ENCODE measurements at places on chromosomes 7 and 10. TPM values are rescaled to one million over a fixed set of nuclear protein-coding genes. Genes with fewer than 3 reads are reported as not detected.

The FZD1 gene
- 45.4 TPM for total RNA-seq

DNA sequence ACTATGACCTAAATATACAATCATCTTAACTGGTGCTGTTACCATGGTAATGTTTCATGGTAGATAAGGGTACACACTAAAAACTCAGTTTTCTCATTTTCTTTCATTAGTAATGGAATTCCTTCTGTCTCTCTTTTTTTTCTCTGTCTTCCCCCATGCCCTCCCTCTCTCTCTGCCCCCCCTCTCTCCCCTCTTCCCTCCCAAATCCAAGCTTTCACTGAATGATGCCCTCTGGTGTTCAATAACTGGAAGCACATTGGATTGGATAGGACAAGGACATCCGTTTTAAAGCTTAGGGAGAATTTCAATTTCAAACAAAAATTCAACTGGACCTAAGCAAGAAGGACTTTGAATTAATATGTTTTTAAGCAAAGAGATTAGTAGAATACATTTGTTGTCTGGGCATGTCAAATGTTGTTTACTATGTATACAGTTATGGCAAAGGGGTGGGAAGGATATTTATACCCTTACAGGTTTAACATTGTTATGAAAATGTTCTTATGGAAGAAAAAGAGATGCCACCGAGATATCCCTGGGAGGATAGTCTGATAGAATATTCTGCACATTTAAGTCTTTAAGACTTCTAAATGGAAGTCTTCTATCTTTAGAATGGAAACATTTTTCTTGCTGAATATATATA is 6.1 kb downstream of the CHRM2 start:
- no peak for DNase-seq

The STEAP2 gene
- 9.8 TPM for total RNA-seq

The PTF1A gene
- total RNA-seq: not detected

The SFRP4 gene
- total RNA-seq: 151 TPM

The CRPPA gene
- 2.4 TPM for total RNA-seq

DNA sequence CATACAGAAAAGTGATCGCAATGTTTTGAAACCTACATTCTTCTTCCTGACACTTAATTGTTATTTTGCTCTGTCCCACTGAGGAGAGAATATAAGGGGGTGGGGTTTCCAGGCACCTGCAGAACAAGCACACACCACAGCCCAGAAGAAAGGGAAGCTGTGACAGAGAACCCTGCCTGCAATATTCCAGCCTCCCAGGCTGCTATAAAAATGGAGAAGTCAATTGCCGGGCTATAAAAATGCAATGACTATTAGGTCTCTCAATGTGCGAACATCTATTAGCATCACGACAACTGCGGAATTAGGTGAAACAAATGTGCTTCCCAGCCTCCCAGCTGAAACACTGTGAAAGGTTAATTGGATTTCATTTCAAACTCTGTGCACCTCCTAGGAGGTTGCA is 145.3 kb upstream of the FRMD4A start:
- no peak for DNase-seq

- no peak for DNase-seq
Measured at GRCh38 chr7:151585744-151586393, 66.2 kb upstream of the RHEB start.

DNA sequence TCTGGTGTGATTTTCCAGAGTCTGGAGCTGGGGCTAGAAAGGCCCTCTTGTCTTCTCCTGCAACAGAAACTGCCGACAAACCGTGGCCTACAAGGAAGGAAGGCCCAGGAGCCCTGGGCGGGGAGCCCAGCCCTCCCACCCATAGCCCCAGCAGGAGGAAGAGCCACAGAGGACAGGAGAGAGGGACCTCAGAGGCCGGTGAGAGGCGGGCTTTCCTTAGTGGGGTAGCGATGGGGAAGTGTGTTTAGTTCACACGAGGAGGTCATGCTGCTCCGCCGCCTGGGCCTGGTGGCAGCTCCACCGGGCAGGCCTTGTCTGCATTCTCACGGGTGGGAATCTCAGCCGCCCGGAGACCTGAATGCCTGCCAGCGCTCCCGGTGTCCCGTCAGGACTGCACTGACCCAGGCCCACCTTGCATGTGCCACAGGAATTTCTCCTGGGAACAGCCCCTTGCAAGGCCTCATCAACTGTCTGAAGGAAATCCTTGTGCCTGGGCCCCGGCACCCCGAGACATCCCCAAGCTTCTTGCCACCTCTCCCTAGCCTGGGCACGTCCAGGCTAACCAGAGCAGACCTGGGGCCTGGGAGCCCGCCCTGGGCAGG is 50.9 kb downstream of the ZNF467 start:
- no peak for DNase-seq
